ENCODE measurements at places on chromosomes 16 and 17. TPM values are rescaled to one million over a fixed set of nuclear protein-coding genes. Genes with fewer than 3 reads are reported as not detected.

C16orf46 gene
- 0.96 TPM for total RNA-seq

TBC1D3K gene
- not detected for total RNA-seq

DBF4B gene
- total RNA-seq = 6.6 TPM

KIF2B gene
- not detected for total RNA-seq

TNFRSF17 gene
- 0.82 TPM for total RNA-seq

SMARCE1 gene
- 80.8 TPM for total RNA-seq

FASN gene
- 48.2 TPM for total RNA-seq

ELMO3 gene
- 8.8 TPM for total RNA-seq

TLCD2 gene
- total RNA-seq = 0.44 TPM

KRT39 gene
- total RNA-seq = not detected

SCN4A gene
- total RNA-seq = not detected

PDIA2 gene
- total RNA-seq = 0.53 TPM

MFAP4 gene
- 0.18 TPM for total RNA-seq

C1QTNF8 gene
- not detected for total RNA-seq

EMP2 gene
- 0.98 TPM for total RNA-seq

UTS2R gene
- total RNA-seq = not detected

CHST5 gene
- not detected for total RNA-seq

B9D1 gene
- 2.1 TPM for total RNA-seq

SLC35G6 gene
- total RNA-seq = not detected

CCL5 gene
- total RNA-seq = 298 TPM

C17orf67 gene
- 4.8 TPM for total RNA-seq

DYNLL2 gene
- 30.4 TPM for total RNA-seq

KRTAP2-3 gene
- total RNA-seq = not detected

Measured in T-cell (primary cell).